ENCODE measurements at places on chromosomes 5 and 9.
A peak's percentile ranks its signal among the peaks of the same experiment; 100 is the strongest.

DNA sequence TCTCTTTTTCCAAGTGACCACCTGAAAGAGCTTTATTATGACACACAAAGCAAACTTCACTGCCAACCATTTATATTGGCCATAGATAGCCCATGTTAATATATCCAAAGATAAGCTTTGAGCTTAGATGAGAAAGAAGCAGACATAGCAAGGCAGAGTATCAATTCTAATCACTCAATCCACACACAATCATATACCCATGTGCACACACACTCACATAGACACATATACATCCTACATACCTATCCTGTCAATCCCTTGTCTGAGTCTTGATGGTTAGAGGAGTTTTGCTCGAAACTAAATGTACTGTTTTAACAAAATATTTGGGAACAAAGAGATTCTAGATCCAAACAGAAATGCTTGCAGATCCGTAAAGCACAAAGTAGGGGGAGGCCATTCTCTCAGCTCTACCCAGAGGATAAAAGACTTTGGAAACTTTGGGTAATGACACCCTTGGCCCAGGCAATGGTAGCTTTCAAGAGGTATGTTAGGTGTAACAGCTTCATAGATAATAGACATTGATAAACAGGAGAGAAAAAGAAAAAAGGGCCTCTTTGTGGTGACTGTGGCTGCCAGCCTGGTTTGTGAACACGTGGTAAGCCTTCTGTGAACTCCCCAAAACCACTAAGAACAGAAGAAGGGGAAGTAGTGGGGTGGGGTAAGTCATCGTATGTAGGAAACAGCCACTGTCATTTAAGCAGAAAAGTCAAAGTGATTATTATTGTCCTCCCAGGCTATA is 121.6 kb downstream of the TLR4 start:
- DNase-seq, result peak; percentile 81

DNA sequence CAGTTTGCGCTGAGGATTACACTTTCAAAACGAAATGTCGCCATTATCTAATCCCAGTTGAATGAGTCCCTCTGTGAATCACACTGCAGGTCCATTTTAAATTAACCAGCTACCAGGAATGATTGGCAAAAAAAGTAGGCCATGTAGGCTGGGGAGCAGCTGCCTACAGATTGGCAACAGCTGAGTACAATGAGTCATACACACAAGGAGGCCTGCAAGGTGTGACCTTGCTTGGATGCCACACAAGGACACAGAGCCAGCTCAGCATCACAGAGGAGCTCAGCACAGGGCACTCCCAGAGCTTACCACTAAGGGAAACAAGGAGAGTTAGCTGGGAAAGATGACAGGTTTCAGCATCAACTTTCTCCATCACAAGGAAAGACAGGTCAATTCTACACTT is 12.9 kb downstream of the HAVCR1 start:
- DNase-seq, result no peak

DNA sequence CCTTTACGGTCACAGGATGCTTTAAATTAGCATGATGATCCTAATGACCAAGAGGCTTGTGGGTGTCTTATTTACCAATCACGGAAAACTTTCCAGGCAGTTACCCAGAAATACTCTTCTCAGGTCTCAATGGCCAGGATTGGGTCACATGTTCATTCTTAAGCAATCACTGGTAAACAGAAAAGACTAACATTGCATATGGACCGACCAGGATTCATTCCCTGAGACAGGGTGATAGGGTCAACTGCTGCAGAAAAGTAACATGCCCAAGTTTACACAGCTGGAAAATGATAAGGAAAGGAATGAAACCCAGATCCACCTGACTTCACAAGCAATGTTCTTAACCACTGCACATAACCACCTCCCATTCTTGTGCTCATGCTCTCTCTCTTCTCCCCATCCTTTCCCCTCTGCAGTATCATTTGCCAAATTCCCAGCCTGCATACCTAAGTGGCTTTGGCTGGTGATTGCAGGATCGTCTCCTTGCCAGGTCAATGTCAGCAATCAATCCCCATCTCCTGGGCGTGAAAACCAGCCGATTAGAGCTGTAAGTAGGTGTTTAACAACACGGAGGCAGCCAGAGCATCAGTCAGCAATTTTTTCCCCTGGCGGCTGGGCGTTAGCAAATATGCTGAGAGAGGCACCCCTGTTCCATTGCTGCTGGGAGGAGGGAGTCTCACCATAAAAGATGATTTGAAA is 219.4 kb downstream of the NMUR2 start:
- DNase-seq, result no peak

- DNase-seq, result no peak
These were observed 109.4 kb upstream of the MVB12B start for GRCh38 chr9:126217250-126217653.

- no peak for DNase-seq
These were observed 41.8 kb upstream of the S1PR3 start for GRCh38 chr9:88949425-88949824.

GRCh38 chr5:18807256-18808149 is 1173.2 kb downstream of the TAF11L14 start:
- DNase-seq, result no peak

GRCh38 chr5:51997949-51998348 is 614.7 kb downstream of the ISL1 start:
- no peak for DNase-seq

DNA sequence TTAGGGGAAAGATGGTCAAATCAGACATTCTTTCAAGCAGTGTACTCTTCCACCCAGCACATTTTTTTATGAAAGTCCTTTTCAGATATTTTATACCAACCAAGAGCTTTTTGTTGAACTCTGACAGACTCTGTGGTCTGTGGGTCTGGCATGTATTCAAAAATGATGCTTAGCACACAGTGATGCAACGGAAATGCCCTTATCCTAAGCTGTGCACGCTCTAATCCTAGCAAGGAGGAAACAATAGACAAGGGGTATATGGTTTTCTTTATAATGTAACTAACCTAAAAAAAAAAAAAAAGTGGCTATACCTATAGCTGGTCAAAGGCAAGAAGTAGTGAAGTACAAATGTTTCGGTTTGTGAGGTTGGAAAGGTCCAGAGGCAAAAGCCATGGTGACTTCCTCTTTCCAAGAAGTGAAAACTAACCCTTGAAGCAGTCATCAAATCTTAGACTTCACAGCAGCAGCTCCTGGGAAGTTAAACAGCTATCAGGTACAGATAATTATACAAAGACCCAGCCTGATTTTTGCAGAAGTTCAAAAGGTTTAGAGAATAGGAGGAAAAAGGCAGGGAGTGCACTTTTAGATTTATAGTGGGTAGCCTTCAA is 82.5 kb downstream of the SEMA6A start:
- DNase-seq, result peak; percentile 89

- peak; percentile 38 for DNase-seq
These were observed 417 bp downstream of the SRD5A1 start for GRCh38 chr5:6633469-6634245.

GRCh38 chr5:62689599-62690368 is 111.2 kb downstream of the LRRC70 start:
- no peak for DNase-seq

DNA sequence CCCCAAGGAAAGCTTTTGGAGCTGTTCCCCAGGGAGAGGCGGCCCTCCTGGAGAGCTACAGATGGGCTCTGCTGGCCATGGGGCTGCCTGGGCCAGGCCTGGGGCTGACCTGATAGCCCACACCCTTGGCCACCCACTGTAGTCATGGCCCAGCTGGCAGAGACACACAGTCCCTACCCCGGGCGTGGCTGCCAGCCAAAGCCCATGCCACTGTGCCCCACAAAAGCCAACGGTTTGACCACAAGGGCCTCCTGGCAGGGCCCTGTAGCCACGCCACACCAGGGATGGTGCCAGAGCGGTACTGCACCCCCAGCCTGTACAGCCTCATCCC is 15.2 kb downstream of the NACC2 start:
- no peak for DNase-seq

DNA sequence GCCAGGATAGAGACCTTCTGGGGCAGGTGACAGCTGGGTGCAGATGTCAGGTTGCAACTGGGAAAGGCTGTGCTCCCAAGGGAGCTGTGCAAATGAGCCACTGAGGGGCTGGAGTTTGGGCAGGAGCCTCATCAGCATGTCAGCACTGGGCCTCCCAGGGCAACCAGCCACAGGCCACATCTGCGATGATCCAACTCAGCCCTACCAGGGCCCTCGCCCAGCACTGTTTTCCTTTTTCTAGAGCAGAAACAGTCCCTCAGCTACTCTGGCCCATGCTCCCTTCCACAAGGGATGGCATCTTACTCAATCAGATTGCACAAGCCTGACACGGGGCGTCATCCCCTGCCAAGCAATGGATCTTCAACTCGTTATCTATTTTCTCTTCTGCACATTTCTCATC is 24.8 kb downstream of the NIPAL4 start:
- no peak for DNase-seq

DNA sequence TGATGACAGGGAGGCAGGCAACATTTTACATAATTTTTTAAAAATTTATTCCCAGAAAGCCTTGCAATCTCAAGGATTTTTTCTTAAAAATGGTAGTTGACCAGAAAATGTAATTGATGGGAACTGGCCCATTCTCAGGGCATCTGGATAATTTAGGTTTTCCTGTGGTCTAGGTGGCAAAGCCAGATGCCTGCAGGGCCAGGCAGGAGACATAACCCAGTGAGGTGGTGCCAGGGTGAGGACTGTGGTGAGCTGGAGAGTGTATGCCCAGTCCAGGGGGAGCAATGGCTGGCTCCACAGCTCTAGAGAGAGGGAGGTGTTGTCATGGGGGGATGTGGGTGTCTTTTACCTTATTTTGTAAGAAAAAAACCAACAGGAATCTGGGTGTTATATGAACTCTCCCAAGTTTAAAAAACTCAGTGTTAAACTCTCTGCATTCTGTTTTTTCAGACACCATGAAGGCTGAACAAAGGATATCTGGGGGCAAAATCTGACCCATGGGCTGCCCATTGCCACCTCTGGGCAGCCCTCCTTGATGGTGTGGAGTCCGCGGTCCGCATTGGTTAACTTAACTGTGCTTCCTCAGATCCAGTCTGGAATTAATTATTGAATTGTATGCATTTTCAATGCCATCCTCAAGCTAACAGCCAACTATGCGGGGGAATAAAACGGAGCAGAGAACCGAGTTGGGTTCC is 43.9 kb downstream of the BOD1 start:
- no peak for DNase-seq

- no peak for DNase-seq
These were observed 4.8 kb downstream of the DNAH5 start for GRCh38 chr5:13939638-13940037.

GRCh38 chr9:126788046-126788445 is 16.8 kb upstream of the ZBTB43 start:
- DNase-seq, result no peak

DNA sequence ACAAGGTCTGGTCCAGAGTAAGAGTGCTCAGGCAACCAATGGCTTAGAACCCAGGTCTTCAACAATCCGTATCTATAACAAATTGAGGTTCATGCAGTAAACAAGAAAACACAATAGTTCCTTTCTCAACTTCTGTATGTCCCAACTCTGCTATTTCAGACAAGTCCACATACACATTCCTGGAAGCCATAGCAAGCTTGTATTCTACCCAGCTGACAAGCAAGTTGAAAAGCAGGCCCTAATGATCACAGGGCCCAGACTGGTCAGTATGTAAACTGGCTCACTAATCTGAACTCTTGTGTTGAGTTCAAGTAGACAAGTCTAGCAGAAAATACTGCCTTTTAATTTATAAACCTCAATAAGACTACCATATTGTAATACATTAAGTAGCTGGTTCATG is 26.9 kb downstream of the FNIP1 start:
- DNase-seq, result no peak

DNA sequence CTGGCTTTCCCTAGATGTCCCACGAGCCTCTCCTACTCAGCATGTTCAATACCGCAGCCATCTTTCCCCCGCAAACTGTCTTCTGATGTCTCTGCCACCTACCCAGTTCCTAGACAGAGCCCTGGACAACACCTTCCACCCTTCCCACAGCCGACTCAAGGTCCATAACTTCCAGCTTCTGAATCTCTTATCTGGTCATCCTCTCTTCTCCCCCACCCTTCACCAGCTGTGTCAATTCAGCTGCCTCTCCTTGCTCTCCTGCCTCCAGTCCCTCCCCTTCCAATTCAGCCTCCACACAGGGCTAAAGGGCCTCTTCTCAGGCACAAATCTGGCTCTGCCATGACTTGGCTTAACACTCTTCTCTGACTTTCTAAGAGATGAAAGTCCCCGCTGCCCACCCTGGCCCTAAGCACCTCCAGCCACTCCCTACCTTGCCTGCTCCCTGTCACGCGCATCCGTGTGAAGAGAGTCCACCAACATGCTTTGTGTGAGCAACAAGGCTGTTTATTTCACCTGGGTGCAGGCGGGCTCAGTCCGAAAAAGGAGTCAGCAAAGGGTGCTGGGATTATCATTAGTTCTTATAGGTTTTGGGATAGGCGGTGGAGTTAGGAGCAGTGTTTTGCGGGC is 25.2 kb downstream of the AQP7 start:
- no peak for DNase-seq

DNA sequence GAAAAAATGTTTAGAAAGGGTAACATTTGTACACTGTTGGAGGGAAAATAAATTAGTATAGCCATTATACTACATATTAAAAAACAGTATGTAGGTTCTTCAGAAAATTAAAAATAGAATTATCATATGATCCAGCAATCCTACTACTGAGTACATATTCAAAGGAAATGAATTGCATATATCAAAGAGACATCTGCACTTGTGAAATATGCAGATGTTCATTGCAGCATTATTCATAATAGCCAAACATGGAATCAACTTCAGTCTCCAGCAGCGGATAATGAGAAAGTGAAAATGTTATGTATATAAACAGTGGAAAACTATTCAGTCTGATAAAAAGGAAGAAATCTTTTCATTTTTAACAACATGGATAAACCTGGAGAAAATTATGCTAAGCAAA is 695.5 kb downstream of the SLCO4C1 start:
- DNase-seq, result no peak

DNA sequence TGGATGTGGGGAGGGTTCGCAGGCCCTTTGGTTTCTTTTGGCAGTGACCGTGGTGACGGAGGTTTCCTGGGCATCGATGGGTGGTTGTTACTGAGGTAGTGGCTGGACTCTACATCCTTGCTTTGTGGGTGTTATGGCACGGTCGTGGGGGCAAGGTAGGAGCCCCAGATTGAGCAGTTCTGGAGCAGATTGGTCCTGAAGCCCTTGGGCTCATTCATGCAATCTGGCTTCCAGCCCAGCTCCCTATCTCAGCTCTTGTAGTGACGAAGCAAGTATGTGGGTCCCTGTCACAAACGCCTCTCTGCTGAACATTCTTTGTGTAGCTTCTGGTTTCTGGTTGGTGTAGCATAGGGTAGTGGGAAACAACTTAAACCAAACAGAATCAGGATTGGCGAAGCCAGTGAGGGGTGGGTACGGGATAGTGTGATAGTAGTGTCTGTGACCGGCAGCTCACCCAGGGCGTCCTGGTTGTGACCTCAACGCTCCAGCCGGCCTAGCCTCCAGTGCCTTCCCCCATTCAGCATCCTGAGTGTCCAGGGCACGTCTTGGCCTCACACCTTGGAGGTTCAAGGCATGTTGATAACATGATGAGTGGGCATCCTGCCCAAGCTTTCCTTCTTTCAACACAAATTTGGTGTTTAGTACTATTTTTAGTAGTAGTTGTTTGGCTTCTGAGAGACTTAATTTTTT is 2.9 kb downstream of the NDUFS6 start:
- no peak for DNase-seq

GRCh38 chr9:112754578-112754977 is 4.0 kb downstream of the SNX30 start:
- no peak for DNase-seq

GRCh38 chr5:53237876-53238275 is 128.3 kb upstream of the MOCS2 start:
- DNase-seq, result no peak

GRCh38 chr5:154819546-154819945 is 30.9 kb downstream of the FAXDC2 start:
- no peak for DNase-seq

GRCh38 chr5:107979900-107980299 is 309.2 kb upstream of the EFNA5 start:
- DNase-seq, result no peak

- DNase-seq, result peak; percentile 41
These were observed 315.5 kb upstream of the C9orf72 start for GRCh38 chr9:27888661-27889295.

Measured in KBM-7 (cell line).